ENCODE measurements at places on chromosomes 3 and 15. TPM values are rescaled to one million over a fixed set of nuclear protein-coding genes. Genes with fewer than 3 reads are reported as not detected.

Gene WDR49
- 0.45 TPM for total RNA-seq

DNA sequence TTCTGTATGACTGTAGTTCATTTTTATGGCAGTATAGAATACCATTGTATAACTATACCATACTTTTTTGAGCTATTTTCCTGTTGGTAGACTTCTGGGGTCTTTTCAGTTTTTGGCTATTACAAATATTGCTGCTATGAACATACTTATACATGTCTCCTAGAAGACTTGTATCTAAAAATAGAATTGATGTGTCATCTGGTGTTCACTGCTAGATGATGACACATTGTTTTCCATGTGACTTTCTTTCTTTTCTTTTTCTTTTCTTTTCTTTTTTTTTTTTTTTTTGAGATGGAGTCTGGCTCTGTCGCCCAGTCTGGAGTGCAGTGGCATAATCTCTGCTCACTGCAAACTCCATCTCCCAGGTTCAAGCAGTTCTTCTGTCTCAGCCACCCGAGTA lies 69.8 kb downstream of the SH3GL3 start:
- no peak for DNase-seq

DNA sequence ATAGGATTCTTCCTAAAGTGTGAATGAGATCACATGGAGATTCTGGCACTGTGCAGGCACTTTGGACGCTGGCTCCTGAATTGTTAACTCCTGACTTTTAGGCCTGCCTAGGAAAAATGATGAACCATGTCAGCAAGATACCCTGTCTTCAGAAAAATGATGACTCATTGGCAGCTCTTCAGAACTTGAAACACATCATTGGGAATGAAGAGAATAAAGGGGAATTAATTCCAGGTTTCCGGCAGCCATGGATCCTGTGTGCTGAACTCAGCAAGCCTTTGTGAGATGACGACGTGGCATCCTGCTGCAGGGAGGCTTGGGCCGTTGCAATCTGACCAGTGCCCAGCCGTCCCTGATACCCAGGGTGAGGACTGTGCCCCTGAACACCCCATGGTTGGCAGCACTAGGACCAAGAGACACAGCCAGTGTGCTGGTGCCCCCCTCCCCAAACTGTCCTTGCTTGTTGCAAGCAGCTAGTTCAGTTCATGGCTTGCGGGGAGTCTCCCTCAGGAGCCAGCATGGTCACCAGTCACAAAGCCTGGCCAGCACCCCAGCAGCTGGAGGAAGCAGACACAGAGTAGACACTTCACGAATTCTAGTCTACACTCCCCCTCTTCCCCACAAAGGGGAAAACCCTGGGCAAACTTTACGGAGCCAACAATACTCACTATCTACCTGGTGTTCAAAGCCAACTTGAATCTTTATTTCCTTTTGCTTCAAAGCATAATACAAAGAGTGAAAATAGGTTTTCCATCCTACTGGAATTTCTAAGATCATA lies 7.8 kb upstream of the LIPC start:
- no peak for DNase-seq

DNA sequence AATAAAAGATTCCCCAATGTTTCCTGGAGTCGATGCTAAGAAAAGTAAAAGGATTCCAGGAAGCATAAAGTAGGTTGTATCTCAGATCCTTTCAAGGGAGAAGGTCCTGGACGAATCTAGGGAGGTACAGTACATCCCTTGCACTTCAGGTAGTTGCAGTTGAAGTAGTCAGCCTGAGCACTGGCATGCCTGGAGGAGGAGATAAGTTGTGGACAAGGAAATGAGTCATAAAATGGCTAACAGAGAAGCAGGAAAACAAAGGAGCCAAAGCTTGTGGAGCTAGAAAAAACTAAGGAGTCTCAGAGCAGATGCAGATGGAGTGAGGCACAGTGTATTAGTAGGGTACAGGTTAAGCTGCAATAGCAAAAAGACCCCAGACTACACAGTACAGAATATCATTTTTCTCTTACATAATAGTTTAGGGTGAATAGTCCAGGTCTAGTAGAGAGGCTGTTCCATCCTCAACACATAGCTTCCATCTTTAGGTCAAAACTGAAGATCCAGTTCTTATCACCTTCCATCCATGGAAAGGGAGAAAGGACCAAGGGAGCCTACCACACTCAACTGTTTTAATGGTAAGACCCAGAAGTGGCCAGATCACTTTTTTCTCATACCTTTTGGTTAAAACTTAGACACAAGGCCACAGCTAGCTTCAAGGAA lies 41.3 kb downstream of the COL6A5 start:
- DNase-seq: no peak

- no peak for DNase-seq
Observed at GRCh38 chr3:160893207-160893606, 137.2 kb downstream of the PPM1L start.

DNA sequence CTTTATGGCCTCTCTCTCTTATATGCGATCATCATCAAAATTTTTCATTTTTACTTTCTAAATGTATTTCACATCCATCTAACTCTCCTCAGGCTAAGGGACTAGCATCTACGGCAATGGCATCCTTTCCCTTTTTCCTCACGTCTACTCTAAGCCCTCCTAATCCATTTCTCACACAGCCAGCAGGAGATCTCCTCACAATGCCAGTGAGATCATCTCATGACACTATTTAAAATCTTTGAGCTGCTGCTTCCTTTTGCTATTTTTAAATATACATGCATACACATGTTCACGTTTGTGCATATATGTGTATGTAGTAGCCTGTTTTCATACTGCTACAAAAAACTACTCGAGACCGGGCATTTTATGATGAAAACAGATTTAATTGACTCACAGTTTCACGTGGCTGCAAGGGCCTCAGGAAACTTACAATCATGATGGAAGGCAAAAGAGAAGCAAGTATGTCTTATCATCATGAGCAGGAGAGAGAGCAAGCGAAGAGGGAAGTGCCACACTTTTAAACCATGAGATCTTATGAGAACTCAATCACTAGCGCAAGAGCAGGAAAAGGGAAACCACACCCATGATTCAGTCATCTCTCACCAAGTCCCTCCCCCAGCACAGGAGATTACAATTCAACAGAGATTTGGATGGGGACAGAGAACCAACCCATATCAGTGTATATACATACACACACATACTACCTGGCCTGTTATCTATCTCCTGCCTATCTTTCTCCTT lies 599.2 kb upstream of the ROBO1 start:
- no peak for DNase-seq

GRCh38 chr3:126380011-126380768 lies 14.5 kb upstream of the CFAP100 start:
- no peak for DNase-seq

GRCh38 chr15:60901647-60902046 lies 327.5 kb downstream of the RORA start:
- DNase-seq: no peak

Gene USP19
- 56.6 TPM for total RNA-seq

- DNase-seq: no peak
Observed at GRCh38 chr3:117688583-117688982, 979.0 kb downstream of the TUSC7 start.

DNA sequence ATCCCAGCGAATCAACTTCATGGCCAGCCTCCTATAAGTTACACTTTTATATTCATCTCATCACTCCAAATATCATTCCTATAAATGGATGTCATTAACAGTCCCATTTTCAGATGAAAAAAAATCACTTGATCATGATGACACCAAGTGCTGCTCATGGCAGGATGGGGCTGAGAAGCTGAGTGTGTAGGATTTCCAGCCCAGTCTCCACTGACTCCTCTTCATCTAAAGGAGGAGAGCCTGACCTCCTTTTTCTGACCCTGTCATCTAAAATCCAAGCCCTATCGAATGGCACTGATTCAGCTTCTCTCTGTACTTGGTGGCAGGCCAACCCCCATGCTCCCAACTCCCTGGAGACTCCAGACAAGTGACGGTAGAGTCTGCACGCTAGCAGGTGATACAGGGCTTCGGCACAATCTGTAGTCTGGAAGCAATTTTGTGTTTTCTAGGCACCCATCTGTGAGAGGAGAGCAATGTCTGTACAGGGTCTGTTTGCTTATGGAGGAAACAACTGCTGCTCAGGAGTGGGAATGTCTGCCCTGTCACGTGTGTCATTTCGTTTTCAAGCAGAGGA lies 103.2 kb downstream of the EPHB1 start:
- DNase-seq: no peak

Gene GHSR
- total RNA-seq: not detected

Gene LOXL1
- 8.4 TPM for total RNA-seq

- DNase-seq: no peak
Observed at GRCh38 chr15:71658036-71658435, 152.3 kb upstream of the NR2E3 start.

Gene KY
- total RNA-seq: not detected

Gene VIPR1
- 72.9 TPM for total RNA-seq

GRCh38 chr3:161413127-161413854 lies 42.0 kb upstream of the SPTSSB start:
- DNase-seq: no peak

Gene ANXA2
- total RNA-seq: 186 TPM

Gene PIERCE2
- total RNA-seq: not detected

- no peak for DNase-seq
Observed at GRCh38 chr3:164687902-164688301, 390.4 kb downstream of the SI start.

Gene REC114
- total RNA-seq: not detected

DNA sequence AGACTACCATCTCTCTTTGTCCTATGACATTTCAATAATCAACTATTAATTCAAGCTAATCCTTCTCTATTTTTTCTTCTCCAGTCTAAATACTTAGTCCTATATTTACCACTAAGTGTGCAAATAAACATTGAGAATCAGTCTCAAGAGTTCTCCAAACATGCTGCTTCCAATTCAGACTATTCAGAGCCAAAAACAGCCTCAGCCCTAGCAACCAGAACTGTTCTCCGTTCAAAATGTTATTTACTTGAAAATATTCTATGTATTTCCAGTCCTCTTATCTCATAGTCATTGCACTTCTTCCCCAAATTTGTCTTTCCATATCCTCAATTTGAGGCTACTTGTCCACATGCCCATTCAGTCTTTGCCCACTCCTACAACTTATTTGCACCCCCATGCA lies 805.5 kb downstream of the IGSF11 start:
- DNase-seq: no peak

GRCh38 chr3:171323938-171324536 lies 136.2 kb downstream of the TNIK start:
- DNase-seq: no peak

- no peak for DNase-seq
Observed at GRCh38 chr15:101255615-101256241, 3.9 kb upstream of the CHSY1 start.

- no peak for DNase-seq
Observed at GRCh38 chr15:40953713-40954074, 423 bp downstream of the CHAC1 start.

GRCh38 chr3:57939775-57940174 lies 68.4 kb upstream of the FLNB start:
- no peak for DNase-seq

Gene CHRNA5
- 0.65 TPM for total RNA-seq

DNA sequence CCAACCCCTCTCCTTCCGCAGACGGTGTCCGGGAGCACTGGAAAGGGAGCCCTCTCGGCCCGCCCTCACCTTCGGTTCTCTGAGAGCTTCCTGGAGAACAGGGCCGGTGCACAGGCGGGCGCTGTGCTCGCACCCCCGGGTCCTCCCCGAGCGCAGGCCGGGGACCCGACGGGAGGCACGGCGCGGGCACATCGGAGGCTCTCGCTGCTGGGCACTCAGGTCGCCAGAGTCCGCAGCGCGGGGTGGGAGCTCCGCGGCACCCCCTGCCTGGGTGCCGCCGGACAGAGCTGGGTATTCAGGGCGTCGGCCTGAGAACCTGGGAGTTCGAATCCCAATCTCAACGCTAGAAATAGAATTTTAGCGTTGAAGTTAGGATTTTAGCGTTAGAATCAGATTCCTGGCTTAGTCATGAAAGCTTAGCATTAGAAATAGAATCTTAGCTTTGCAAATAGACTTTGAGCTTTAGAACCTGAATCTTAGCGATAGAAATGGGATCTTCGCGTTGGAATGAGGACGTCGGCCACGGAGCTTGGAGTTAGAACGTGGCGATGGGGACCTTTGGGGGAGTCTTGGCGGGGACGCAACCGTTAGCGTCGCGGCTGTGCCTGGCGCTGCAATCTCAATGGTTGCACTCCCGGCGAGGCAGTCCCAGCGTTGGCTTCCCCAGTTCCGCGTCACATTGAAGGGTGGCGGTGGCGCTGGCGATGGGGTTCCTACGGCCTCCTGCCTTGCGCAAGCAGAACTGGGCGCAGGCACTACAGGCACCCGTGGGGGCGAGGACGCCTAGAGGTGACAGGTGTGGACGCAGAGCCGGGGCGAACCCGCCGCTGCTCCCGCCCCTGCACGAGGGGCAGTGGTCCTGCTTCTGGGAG lies 549 bp downstream of the TRH start:
- DNase-seq: no peak

Gene IL5RA
- 10.4 TPM for total RNA-seq

Gene TMEM43
- 51.4 TPM for total RNA-seq

Gene SYNPR
- not detected for total RNA-seq

DNA sequence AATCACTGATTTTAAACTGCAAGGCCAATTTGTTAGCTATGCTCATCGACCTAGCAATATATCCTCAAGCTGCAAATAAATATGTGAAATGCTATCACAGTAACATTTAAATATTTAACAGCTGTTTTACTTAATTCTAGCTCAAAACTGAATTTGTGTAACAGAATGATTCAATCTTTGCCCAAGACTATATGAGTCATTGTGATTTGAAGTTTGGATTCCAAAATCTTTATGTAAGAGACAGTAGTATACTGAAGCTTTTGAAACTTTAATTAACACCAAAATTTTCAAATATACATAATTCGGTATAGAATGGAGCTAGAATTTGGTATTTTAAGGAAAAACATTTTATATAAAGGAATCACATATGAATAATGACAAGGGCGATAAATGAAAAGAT lies 603.0 kb upstream of the ROBO2 start:
- no peak for DNase-seq

DNA sequence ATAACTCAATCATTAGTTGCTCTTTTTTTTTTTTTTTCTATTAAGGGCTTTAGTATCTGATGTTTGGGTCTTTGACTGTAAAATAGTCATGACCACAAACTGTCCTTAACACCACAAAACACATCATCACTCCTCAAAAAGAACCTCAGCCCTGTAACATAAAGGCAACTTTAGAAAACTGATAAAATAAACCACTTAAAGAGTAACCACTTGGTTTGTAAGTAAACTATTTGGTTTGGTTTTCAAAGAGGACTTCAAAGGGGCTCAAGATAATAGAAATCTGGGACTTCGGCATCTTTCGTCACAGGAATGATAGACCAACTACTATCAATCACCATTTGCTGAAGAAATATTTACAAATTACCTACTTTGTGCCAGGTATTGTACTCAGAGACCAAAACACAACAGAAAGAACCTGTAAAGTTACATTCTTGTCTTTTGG lies 167.8 kb downstream of the FOXP1 start:
- no peak for DNase-seq
